NCI-H187 treated with DMSO at 0.1 percent for 48 hours (cell line): ENCODE measurements at places on chromosomes 4 and X.

GRCh38 chr4:121977251-121978171, 25.7 kb upstream of the TRPC3 start:
- no peak for DNase-seq

GRCh38 chr4:135365065-135365464, 1163.5 kb upstream of the PABPC4L start:
- DNase-seq = no peak

DNA sequence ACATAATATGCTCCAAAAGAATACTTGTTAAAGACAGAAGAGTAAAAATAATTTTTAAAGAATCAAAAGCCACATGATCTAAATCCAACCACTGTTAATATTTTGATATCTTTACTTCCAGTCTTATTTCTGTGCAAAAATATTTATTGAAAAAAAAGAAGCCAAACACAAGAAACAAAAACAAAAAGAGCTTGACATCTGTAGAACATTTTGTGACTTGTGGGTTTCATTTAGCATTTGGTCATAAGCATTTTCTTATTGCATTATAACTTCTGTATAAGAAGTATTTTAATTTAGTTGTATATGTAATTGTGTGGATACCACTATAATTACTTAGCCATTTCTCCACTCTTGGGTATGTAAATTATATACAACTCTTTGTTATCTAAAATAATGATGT, 63.1 kb downstream of the DIPK2B start:
- no peak for DNase-seq

DNA sequence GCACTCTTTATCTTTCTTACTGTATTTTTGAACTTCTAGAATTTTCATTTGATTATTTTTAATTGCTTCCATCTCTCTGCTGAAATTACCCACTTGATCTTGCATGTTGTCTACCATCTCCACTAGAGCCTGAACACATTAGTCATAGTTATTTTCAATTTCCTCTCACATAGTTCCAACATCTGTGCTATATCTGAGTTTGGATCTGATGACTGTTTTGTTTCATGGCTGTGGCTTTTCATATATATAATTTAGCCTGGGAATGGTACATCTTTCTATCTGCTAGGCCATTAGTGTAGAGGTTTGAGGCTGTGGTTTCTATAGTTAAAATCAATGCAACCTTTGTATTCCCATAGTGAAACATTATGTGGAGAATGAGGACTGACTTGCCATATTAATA, 33.2 kb downstream of the NPY2R start:
- no peak for DNase-seq

GRCh38 chrX:25650216-25650820, 487.8 kb upstream of the MAGEB18 start:
- DNase-seq = no peak

GRCh38 chr4:139720806-139721205, 55.2 kb downstream of the MGST2 start:
- no peak for DNase-seq

GRCh38 chr4:118033148-118034052, 886 bp upstream of the NDST3 start:
- DNase-seq = no peak

GRCh38 chr4:25161593-25161950, 1.3 kb upstream of the SEPSECS start:
- DNase-seq = no peak

DNA sequence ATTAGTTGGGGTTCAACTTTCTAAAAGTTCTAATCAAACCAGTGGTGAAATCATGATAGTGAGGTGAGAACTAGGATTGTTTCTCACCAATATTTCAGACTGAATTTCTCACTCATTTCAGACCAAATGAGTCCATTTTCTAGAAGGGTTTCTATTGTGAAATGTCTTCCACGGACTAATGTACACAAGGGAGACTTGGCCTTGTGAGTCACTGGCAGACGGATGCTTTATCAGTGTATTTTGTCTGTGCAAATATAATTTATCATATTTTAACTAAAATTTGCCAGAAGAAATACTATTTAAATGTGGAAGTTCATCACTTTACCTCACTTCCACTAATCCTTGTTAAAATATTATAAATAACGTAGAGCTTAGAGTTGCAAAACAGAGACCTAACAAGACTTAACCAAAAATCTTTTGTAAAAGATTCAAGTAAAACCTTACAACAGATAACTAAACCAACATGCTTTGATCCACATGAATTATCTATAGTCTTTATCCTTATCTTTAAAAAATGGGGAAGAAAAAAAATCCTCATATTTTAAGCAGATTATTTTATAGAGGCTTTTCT, 506.0 kb upstream of the FAM241A start:
- no peak for DNase-seq

DNA sequence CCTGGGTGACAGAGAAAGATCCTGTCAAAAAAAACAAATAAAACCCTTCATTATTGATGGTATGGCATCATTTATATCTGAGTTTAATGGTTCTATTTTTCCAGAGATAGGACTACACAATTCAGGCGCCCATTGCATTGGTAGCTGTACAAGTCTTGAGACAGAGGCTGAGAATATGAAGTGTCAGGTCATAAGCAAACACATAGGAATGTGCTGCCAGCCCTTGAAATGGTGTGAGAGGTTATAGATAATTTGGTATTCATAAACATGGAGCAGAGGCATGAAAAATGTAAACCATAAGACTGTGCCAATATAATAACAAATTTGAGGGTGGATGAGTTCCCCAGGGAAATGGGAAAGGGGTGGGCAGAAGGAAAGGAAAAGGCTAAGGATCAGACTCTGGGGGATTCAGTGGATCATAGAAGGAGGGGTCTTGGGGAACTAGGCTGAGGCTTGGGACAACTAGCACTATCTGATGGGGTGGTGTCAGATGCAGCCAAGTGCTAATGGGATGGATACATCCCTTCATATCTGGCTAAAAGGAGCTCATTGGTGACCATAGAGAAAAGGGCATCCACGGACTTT, 50.8 kb downstream of the MAOA start:
- no peak for DNase-seq

DNA sequence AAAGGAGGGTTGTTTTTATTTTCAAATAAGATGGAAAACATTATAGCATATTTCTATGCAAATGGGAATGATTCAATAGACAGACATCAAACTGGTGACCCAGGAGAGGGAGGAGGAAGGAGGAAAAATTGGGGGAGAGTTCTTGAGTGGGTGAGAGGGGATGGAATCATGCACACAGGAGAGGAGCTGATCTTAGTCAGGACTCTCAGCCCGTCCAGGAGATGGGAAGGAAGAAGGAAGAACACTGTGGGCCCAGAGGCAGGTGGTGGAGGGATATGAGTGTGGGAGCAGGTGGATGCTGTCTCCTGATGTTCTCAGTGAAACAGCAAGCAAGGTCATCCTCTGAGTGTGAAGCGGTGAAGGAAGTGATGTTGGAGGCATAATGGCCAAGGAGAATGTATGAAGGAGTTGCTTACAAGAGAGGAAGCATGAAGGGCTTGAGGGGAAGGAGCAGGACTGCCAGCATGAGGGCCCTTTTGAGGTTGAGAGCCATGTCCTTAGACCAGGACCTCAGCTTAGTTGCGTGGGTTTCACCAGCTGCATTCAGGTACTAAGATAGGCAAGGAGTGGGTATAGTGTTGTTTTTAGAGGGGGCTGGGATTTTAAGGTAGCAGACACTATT, 161.7 kb upstream of the NAP1L5 start:
- DNase-seq = no peak

- DNase-seq = no peak
Observed at GRCh38 chrX:153460826-153461225, 9.6 kb downstream of the HAUS7 start.

DNA sequence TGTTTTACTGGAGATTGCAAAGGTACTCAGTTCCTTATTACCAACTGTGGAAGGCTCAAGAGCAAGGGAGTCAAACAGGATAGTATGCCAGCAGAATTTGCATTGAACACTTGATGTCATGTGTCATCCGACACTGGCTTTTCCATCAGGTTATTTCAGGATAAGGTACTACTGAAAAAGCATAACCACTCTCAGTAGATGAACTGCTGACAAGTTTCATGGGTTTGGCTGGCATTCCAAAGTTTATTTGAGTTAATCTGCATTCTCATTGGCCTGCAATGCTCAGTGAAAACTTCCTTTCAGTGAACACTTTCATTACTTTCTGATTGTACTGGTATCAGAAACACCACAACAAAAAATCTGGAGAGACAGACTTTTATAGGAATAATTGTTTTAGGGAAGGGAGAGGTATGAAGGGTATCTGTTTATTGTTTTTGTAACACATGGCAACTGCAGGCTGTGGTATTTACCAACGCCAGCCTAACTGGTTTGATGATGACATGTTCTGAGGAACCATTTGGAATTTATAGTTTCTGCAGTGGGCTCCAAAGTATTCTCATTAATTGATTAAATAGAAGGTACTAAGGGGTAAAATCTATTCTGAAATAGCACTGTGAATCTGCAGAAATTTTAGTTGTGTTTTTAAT, 345.7 kb upstream of the NR3C2 start:
- DNase-seq = no peak

DNA sequence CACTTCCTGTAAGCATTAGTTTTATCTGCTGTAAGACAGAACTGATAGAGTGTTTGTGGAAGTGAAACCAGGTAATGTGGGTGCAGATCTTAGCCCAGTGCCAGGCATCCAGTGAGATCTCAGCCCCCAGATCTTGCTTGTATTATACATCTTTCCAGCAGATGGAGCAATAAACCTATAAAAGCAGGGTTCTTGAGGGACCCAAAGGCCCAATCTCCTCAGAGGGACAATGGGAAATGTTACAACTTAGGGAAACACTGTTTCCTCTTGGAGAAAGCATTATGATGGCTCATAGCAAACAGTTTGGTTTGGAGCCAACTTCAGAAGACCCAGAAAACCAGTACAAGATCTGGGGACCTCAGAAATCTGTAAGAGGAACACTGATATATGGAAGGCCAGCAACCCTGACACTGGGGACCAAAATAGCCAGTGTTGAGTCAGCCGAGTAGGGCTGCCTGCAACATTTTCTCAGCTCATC, 206.3 kb downstream of the SLC7A11 start:
- DNase-seq = no peak

DNA sequence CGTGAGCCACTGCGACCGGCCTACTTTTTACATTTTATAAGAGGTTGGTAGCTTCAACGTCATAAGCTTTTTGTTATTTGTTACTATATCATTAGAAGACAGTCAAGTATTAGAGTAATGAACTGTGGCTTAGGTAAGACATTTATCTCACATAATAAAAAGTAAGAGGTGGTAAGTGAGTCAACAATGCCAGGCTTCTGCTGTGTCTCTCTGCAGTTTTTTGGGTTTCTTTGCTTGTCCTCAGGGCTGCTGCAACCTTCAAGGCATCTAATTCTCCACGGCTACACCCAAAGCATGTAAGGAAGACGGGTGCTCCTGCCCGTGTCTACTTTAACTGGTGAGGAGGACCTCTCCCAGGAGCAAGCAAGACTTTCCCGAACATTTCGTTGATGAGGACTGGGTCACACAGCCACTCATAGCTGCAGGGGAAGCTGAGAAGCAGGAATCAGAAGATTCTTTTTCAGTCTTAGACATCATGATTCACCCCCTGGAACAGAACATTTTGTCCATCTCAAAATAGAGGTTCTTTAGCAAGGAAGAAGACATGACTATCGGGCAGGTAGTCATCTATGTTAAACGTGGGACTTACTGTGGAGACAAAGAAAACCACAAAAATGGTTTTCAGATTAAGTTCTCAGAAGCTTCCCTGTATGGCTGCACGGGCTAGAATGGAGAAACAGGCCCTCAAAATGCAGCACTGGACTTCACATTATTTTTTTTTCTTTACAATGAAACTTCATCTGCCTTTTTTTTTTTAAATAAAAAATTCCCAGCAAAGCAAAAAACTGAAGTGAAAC, 13.0 kb upstream of the RHOH start:
- DNase-seq = no peak

GRCh38 chrX:21398426-21398825, 24.2 kb downstream of the CNKSR2 start:
- no peak for DNase-seq

DNA sequence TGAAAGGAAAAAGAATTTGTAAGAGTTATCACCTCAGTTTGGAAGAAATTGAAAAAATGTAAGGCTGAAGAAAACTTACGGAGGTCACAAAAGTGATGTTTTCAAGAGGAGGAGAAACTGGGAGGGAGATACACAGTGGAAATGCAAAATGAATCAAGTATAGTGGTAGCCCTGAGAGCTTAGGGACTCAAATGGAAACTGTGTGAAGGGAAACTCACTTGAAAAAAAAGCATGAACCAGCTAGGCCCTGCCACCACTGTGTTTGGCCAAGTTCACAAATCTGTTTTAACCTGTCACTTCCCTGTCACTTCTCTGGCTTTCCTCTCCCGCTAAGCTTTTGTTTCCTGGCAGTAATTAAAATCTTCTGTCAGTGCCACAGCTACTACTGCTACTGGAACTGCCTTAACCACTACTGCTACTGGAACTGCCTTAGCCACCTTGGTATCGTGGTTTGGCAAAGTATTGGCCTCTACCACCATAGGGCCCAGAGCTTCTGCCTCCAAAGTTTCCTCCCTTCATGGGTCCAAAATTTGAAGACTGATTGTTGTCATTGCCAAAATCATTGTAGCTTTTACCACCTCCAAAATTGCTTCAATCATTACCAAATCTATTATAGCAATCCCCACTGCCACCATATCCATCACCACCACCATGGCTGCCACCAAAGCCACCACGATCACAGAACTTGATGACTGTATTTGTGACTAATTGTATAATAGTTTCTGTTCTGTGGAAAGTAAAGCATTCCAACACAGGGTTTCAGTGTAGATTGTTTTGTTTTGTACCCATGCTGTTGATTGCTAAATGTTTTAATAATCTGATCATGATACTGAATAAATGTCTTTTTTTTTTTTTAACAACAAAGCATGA, 41.5 kb downstream of the SMARCA5 start:
- no peak for DNase-seq

- no peak for DNase-seq
Observed at GRCh38 chr4:164383358-164384220, 370.3 kb upstream of the SMIM31 start.

DNA sequence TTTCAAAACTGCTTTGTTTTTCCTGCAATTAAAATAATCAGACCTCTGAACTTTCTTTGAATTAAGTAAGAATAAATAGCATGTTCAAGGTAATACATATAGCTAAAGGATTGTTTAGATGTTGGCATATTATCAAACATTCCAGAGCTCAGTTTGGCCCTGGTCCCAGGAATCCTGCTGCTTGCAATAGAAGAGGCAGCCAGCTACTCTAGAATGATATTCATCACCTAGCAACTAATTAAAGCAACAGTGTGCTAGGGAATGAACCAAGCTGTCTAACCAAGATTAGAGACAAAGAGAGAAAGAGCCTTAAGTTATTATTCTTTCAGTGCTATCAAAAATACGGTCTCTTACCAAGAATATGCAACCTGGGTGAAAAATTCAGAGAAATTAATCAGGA, 460.9 kb downstream of the GABRG1 start:
- no peak for DNase-seq

- no peak for DNase-seq
Observed at GRCh38 chrX:37684973-37685372, 618 bp upstream of the XK start.

DNA sequence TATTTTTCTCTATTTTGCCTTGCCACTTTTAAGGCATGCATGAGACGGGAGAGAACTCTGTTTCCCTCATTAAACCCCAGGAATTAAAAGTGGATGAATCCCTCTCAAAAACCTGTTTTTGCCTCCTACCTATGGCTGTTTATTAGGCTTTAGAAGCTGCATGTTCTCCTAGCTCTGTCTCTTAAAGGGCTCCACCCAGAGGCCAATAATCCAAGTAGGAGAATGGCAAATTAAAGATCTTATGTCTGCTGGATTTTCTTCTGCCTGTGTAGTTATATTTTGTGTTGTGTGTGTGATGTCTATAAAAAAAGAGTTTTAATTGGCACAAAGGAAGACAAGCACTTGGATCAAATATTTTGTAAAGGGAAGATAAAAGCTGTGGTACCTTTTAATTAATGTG, 32.4 kb downstream of the MAGEC1 start:
- DNase-seq = no peak

- DNase-seq = no peak
Observed at GRCh38 chr4:184100297-184100885, 117.3 kb downstream of the ENPP6 start.
